Thyroid gland (tissue), 4 donors: ENCODE measurements at places on chromosomes 7 and 10. TPM values are rescaled to one million over a fixed set of nuclear protein-coding genes. Genes with fewer than 3 reads are reported as not detected.
A peak's percentile ranks its signal among the peaks of the same experiment; 100 is the strongest.

DNA sequence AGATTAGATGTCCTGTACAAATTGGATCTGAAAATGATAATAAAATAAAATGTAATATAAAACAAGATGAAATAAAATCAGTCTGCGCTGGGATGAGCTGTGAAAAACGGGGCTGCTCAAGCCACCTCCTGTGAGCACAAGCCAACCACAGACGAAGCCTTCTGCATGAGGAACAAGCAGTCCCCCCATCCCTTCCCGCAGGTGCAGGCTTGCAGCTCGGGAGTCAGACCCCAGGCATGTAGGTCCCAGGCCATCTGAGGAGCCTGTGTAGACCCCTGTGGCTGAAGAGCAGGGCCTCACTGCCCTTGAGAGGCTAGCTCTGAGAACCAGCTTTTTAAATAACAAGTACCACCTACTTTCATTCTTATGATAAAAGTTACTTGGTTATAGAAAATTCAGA, 123.4 kb downstream of the TNS3 start:
- peak overlapping the region; percentile 69 for H3K27ac ChIP-seq
- H3K4me1 ChIP-seq = peaks cover 66% of the 10 kb centered on the region
- H3K4me3 ChIP-seq = no peak overlapping the region
- H3K27me3 ChIP-seq = no peaks in the 10 kb centered on the region

DNA sequence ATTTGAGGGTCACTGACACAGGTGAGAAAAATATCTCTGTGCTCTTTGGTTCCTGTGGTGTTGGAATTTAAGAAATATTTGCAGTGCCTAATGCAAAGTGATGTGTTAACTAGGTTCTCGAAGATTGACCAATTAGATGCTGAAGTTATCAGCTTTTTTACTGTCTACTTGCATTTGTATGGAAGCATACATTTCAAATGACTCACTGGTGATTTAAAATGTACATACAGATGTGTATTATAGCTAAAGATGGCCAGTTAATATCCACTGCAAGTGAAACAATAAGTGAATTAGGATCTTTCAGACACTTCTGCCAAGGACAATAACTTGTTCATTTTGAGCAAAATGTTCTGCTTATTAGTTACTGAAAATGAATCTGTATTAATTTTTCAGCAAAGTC, 205.0 kb downstream of the FANK1 start:
- no peak overlapping the region for H3K4me3 ChIP-seq
- DNase-seq = no peak
- no peaks in the 10 kb centered on the region for H3K36me3 ChIP-seq
- H3K4me1 ChIP-seq = peaks cover under 1% of the 10 kb centered on the region
- no peak overlapping the region for H3K27ac ChIP-seq

DNA sequence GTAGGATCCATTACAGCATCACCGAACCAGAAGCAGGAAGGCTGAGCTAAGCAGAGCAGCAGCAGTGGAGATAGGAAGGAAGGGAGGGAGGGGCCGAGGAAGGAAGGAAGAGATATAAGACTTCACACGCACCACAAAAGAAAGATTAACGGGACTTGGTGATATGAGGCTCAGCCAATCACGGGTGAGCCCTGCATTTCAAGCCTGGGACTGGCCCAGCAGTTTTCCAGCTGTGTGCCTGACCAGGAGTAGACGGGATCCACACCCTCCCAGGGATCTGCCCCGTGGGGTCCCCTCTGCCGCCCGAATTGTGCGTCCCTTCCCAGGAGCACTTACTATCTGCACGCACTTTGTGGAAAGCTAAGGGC, 16.2 kb downstream of the ATG9B start:
- H3K4me1 ChIP-seq = no peaks in the 10 kb centered on the region
- no peaks in the 10 kb centered on the region for H3K36me3 ChIP-seq
- no peak overlapping the region for H3K4me3 ChIP-seq
- DNase-seq = no peak

DNA sequence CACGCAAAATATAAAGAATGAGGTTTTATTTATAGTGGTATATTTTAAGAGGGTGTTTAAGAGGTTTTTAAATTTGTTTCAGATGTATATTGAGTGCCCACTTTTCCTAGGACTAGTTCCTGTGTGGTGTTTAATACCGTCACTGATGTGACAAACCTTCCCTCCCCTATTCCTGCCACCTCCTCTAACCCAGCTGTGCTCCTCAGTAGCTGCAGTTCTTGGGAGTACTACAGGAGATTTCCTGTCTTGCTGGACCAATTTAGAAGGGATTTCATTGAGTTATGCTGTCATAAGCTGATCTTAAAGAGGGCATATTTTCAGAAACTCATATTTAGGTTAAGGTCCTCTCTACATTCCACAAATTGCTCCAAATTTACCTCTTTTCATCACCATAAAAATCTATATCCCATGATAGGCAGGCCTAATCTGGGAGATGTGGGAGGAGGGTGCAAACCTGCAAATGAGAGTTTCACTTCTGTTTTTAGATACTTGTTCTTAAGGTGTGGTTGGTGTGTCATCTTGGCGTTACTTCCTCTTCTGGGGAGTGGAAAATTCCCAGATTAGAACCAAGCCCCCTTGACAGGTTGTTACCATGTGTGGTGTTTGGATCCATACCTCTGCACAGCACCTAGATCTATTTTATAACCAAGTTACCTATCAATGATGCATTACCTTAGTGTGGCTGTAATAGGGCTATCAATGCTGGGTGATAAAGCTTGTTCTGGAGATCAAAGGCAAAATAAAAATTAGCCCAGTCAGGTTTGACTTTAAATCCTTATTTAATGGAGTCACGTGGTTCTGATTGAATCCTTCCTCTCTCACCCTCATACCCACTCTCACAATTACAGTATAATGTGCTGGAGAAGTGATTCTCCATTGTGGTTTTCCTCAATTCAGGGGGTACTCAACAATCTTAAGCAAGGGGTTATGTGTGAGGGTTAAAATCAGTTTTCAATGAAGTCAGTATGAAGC, 141.1 kb downstream of the CDK14 start:
- no peak overlapping the region for H3K27ac ChIP-seq
- no peak overlapping the region for H3K4me3 ChIP-seq
- H3K36me3 ChIP-seq = no peaks in the 10 kb centered on the region

GRCh38 chr10:78424723-78425122, 391.1 kb downstream of the RPS24 start:
- no peaks in the 10 kb centered on the region for H3K36me3 ChIP-seq
- H3K4me1 ChIP-seq = no peaks in the 10 kb centered on the region
- no peak overlapping the region for H3K27ac ChIP-seq
- H3K4me3 ChIP-seq = no peak overlapping the region
- H3K27me3 ChIP-seq = no peaks in the 10 kb centered on the region

DNA sequence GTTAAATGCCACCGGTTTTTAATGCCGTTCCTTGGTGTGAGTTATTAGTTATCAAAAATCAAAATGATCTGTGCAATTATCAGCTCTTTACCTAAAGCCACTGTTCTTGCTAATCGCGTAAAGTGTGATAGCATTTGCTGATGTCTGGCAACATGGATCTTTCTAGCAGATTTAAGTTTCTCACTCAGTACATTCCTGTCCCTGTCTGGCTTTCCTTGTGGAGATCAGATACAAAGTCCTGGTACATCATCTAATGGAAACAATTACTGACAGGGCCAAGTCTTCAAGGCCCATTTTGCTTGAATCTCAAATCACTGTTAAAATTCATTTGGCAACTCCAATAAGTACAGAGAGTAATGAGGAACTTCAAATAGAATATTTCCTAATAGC, 755.7 kb downstream of the AUTS2 start:
- H3K4me1 ChIP-seq = peaks cover 4% of the 10 kb centered on the region
- DNase-seq = no peak
- no peak overlapping the region for H3K27ac ChIP-seq
- H3K36me3 ChIP-seq = no peaks in the 10 kb centered on the region

GRCh38 chr7:17497136-17497535, 198.7 kb downstream of the AHR start:
- H3K4me1 ChIP-seq = no peaks in the 10 kb centered on the region
- no peaks in the 10 kb centered on the region for H3K36me3 ChIP-seq
- no peaks in the 10 kb centered on the region for H3K27me3 ChIP-seq

- H3K27ac ChIP-seq = no peak overlapping the region
- no peaks in the 10 kb centered on the region for H3K36me3 ChIP-seq
- no peaks in the 10 kb centered on the region for H3K27me3 ChIP-seq
- peaks cover 34% of the 10 kb centered on the region for H3K4me1 ChIP-seq
Measured at GRCh38 chr7:43760861-43761260, 2.4 kb downstream of the BLVRA start.

GRCh38 chr10:116683166-116683565, 59.2 kb downstream of the HSPA12A start:
- no peak for DNase-seq
- no peak overlapping the region for H3K4me3 ChIP-seq
- H3K4me1 ChIP-seq = peaks cover 3% of the 10 kb centered on the region
- H3K27ac ChIP-seq = no peak overlapping the region
- H3K27me3 ChIP-seq = no peaks in the 10 kb centered on the region

DNA sequence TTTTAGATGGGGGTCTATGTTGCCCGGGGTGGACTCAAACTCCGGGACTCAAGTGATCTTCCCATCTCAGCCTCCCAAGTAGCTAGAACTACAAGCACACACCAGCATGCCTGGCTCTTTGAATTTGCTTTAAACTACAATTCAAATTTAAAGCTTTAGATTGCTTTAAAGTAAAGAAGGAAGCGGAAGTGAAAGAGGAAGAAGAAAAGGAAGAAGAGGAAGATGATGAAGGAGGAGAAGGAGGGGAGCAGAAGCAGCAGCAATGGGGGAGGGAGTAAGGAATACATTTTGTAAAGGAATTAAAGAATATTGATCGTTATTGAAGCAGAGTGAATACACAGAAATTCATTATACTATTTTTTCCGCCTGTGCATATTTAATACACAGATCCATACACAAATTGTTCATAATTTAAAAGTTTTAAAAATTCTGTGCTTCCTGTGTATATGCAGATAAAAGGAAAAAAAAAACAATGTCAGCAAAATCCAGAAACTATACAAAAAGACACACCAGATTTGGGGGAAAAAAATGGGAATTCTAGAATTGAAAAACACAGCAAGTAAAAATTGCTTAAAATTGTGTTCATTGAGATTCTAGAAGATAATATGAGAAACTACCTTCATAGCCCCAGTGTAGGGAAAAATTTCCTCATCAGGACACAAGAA, 60.8 kb upstream of the KCNMA1 start:
- H3K4me3 ChIP-seq = no peak overlapping the region
- H3K27me3 ChIP-seq = no peaks in the 10 kb centered on the region
- H3K4me1 ChIP-seq = no peaks in the 10 kb centered on the region

DNA sequence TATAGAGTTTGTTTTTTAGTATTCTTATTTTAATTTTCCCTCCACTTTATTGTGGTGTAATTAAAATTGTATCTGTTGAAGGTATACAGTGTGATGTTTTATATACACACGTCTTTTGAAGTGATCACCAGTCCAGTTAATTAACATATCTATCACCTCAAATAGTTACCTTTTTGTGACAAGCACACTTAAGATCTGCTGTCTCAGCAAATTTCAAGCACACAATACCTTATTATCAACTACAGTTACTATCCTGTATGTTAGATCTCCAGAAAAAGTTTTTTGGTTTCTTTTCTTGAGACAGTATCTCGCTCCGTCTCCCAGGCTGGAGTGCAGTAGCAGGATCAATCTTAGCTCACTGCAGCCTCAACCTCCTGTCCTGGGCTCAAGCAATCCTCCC, 8.7 kb downstream of the WIPI2 start:
- DNase-seq = no peak
- H3K4me3 ChIP-seq = no peak overlapping the region
- no peak overlapping the region for H3K27ac ChIP-seq
- no peaks in the 10 kb centered on the region for H3K27me3 ChIP-seq

GRCh38 chr7:141306081-141306480, 232.2 kb downstream of the TMEM178B start:
- H3K4me3 ChIP-seq = no peak overlapping the region
- DNase-seq = no peak
- no peaks in the 10 kb centered on the region for H3K36me3 ChIP-seq
- no peaks in the 10 kb centered on the region for H3K27me3 ChIP-seq

- no peak overlapping the region for H3K4me3 ChIP-seq
- H3K4me1 ChIP-seq = no peaks in the 10 kb centered on the region
- no peaks in the 10 kb centered on the region for H3K27me3 ChIP-seq
- no peak for DNase-seq
- H3K36me3 ChIP-seq = no peaks in the 10 kb centered on the region
Measured at GRCh38 chr10:132555648-132556575, 18.3 kb downstream of the INPP5A start.

Gene GATAD1
- 60.9 TPM for total RNA-seq

Gene ESYT2
- total RNA-seq = 102 TPM

Gene CACNA2D1
- total RNA-seq = 81.7 TPM

Gene APBB1IP
- 2.5 TPM for total RNA-seq

Gene GCC1
- 16.9 TPM for total RNA-seq

Gene ZNF12
- 43.9 TPM for total RNA-seq

Gene OR2A1
- 0.33 TPM for total RNA-seq

Gene PCDH15
- not detected for total RNA-seq

Gene MORN4
- total RNA-seq = 11.3 TPM

Gene ING3
- total RNA-seq = 36.5 TPM

Gene BTAF1
- total RNA-seq = 61.3 TPM

Gene NKX6-2
- total RNA-seq = not detected

Gene NEUROG3
- total RNA-seq = not detected

Gene POLD2
- 53.3 TPM for total RNA-seq

Gene GNGT1
- not detected for total RNA-seq

Gene CARD11
- total RNA-seq = 2.5 TPM
